ENCODE measurements at places on chromosomes 4 and X.

DNA sequence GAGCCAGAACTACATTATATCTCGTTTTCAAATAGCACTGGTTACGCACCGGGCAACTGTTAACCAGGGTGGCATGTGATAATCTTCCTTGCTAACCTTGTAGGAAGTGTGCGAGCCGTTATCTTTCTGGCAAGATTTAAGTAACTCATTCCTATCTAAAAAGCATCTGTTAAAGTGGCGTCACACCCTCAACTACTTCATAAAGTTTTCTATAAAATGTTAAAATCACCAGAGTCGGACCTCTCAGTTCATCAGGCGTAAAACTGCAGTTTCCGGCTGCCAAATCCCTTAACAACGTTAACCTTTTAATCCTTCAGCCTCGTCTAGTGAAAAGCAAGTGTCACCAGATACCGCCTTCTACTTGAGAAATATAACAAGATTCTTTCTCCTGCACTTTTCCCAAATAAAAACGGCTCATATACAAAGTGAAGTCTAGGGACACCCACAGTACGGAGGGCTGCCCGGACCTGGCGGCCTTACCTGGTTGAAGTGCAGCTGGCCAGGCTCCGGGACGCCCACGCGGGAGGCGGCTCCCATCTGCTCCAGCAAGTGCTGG is 1.2 kb downstream of the SLC39A8 start:
- DNase-seq = no peak

- no peak for DNase-seq
Measured at GRCh38 chr4:86283371-86283770, 76.5 kb downstream of the MAPK10 start.

GRCh38 chr4:165079476-165079875 is 25.8 kb downstream of the TRIM75 start:
- no peak for DNase-seq

GRCh38 chrX:3516051-3516541 is 169.6 kb upstream of the MXRA5 start:
- no peak for DNase-seq

DNA sequence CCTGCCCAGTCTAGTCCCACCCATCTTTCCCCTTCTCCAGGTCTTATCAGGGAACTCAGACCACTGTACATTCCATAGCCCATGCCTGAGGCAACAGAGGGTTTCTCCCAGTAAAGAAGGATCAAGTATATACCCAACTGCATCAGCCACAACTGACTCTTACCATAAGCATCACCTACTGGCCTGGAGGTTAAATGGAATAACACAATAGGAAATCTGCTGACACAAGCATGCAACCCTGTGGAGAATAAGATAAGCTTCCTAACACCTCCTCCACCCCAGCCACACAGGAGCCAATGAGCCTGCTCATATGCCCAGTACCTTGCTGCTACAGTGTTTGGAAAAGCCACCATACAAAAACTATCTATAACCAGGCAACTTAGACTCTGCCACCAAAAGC is 34.6 kb upstream of the PLK4 start:
- DNase-seq = no peak

Measured in activated CD4-positive, CD25-positive, alpha-beta regulatory T cell (primary cell).